ENCODE measurements at places on chromosomes 6 and 20. TPM values are rescaled to one million over a fixed set of nuclear protein-coding genes. Genes with fewer than 3 reads are reported as not detected.

The RSPH9 gene
- total RNA-seq, result 0.40 TPM

The PAX1 gene
- not detected for total RNA-seq

The PDE10A gene
- 9.8 TPM for total RNA-seq

The FUCA2 gene
- total RNA-seq, result 36.5 TPM

The NMBR gene
- 0.11 TPM for total RNA-seq

The ASIP gene
- not detected for total RNA-seq

The TUBB1 gene
- not detected for total RNA-seq

The DEFB128 gene
- not detected for total RNA-seq

The TGM3 gene
- total RNA-seq, result not detected

The MAPK14 gene
- 69.6 TPM for total RNA-seq

All from pulmonary artery endothelial cell (primary cell).